ENCODE measurements at places on chromosomes 6 and 20.

GRCh38 chr6:50979171-50979525 lies 160.5 kb downstream of the TFAP2B start:
- DNase-seq = no peak

- no peak for DNase-seq
Measured at GRCh38 chr6:166820070-166820469, 136.3 kb downstream of the RNASET2 start.

DNA sequence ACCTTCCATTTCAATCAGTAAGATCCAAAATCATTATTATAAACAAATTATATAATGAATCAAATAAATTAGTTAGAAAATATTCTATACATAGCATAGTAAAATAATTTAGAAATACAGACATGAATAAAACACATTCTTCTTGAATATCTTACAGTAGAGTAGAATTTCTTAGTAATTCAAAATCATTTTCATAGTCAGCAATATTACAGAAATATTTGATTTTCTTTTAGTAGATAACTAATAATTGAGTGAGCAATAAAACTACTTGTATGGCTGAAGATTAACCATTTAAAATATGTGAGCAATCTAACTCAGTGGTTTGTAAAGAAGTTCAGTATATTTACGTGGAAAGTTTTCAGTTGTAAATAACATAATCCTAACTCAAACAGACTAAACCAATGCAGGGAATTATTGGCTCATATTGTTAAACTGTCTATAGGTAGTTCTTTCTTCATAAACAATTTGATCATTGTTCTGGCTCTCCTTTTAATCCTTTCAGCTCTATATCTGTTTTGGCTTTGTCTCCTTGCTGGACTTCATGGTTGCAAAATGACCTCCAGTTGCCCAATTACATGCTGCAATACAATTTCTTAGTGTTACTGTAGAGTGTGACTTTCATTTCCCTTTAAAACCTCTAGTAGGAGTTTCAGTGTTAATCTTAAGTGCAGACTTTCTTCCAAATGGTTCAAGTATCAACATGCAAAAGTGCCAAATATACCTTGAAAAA lies 307.5 kb downstream of the EYS start:
- no peak for DNase-seq

DNA sequence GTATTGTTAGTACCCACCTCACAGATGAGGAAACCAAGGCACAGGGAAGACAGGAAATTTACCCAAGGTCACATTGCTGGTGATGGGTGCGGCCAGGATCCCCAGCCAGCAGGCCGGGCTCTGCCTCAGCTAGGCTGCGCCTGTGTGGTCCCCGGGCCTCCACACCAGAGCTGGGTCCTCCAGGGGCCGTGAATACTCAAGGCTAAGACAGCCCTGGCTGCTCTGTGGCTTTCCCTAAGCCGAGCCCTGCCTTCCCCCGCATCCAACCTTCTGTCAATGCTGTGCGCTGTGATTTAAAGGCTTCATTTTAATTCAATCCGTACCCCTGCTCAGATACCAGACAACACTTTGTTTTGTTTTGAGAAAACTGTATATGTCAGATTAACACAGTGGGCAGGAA lies 246.7 kb downstream of the TTLL2 start:
- DNase-seq = no peak
